Stimulated activated CD8-positive, alpha-beta memory T cell treated with anti-CD3 and anti-CD28 coated beads, Interleukin-2, amount 100 ng/mL, for 48 hours (primary cell): ENCODE measurements at places on chromosomes 5 and 9.
A peak's percentile ranks its signal among the peaks of the same experiment; 100 is the strongest.

GRCh38 chr5:164358531-164359259 lies 853.3 kb downstream of the MAT2B start:
- DNase-seq = no peak

GRCh38 chr9:83238871-83239640 lies 176.1 kb upstream of the RASEF start:
- DNase-seq = no peak

- DNase-seq = no peak
Observed at GRCh38 chr5:133265720-133266526, 214.1 kb downstream of the HSPA4 start.

DNA sequence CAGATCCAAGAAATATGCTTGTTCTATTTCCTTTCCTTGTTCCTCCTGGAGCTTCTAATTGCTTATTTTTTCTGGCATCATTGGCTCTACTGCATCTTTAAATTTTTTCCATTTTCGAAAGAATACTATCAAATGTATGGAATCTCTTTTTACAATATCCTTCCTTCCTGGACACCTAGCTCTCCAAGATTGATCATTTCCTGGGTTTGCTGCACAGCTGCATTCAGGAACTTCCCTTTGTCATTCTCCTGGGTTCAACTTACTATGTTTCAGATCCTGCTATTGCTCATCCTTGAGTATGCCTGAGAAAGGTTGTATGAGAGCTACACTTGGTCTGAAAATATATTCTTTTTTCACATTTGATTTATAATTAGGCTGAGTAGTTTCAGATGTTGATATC lies 73.7 kb upstream of the ERCC6L2 start:
- DNase-seq = no peak

DNA sequence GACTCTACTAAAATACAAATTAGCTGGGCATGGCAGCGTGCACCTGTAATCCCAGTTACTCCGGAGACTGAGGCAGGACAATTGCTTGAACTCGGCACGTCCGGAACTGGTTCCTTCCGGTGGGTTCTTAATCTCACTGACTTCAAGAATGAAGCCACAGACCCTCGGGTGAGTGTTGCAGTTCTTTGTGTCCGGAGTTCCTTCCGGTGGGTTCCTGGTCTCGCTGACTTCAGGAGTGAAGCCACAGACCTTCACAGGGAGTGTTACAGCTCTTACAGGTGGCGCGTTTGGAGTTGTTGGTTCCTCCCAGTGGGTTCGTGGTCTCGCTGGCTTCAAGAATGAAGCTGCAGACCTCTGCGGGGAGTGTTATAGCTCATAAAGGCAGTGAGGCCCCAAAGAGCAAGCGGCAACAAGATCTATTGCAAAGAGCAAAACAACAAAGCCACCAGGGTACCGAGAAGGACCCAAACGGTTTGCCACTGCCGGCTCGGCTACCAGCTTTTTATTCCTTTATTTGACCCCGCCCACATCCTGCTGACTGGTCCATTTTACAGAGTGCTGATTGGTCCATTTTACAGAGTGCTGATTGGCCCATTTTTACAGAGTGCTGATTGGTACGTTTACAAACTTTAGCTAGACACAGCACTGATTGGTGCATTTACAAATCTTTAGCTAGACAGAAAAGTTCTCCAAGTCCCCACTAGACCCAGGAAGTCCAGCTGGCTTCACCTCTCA lies 28.6 kb upstream of the SLC6A19 start:
- peak; percentile 13 for DNase-seq

- DNase-seq = no peak
Observed at GRCh38 chr5:158976035-158976434, 123.7 kb downstream of the EBF1 start.

GRCh38 chr5:168962306-168962705 lies 338.6 kb downstream of the SLIT3 start:
- no peak for DNase-seq
